CD4-positive, alpha-beta memory T cell (primary cell): ENCODE measurements at places on chromosomes 7 and 10.
A peak's percentile ranks its signal among the peaks of the same experiment; 100 is the strongest.

DNA sequence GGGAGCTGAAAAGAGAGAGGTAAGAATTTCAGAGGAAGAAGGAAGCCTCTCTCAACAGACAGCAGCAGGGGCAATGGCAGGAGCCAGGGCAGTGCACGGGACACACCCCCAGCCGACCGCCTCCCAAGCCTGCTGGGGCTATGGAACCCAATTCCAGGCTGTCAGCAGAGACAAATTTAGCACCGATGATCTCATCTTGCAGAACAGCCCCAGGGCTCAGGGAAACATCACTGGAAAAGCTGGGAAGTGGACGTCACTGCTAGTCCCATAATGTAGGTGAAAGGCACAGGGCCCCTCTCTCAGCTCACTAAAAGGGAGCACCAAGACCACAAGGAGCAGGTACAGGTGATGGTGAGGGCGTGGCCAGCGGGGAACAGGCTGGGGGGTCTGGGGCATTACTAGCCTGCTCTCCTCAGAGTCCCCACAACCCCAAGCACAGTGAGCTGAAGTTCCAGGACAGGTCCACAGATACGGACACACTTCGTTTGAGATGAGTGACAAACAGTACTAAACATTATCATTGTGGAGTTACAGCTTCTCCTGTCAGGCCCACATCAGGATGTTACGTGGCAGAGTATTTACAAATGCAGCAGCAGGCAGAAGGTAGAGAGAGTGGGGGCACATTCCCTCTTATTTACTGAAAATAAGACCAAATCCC lies 103.7 kb downstream of the PLXNA4 start:
- no peak for DNase-seq

GRCh38 chr7:24921362-24921679 lies 58.7 kb downstream of the OSBPL3 start:
- DNase-seq, result no peak

GRCh38 chr7:104857458-104858425 lies 156.3 kb upstream of the KMT2E start:
- DNase-seq, result peak; percentile 3

DNA sequence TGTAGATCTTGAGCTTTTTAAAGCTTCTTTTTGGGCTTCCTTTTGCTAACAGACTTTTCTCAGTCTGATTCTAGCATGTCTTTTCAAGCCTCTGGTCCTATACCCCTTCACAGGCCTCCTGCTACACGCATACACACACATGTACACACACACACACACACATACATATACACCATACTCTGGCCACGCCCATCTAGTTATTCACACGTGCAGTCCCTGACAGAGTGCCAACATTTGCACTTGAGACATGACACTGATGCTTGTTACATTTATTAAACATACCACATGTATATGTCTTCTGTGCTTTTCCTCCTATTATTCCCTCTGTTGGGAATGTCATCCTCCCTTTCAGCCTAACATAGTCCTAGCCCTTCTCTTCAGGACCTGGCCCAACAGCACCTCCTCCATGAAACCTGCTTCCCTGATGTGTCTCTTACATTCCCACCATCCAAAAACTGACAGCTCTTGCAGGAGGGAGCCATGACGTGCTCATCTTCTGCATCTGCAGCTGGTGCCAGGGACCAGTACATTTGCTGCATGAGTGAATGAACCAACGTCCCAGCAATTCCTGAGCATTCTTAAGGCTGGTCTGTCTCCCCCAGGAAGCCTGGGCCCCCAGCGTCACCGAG lies 222.1 kb downstream of the ARHGAP12 start:
- DNase-seq, result no peak

- DNase-seq, result no peak
Measured at GRCh38 chr10:121455377-121455776, 142.9 kb downstream of the FGFR2 start.

DNA sequence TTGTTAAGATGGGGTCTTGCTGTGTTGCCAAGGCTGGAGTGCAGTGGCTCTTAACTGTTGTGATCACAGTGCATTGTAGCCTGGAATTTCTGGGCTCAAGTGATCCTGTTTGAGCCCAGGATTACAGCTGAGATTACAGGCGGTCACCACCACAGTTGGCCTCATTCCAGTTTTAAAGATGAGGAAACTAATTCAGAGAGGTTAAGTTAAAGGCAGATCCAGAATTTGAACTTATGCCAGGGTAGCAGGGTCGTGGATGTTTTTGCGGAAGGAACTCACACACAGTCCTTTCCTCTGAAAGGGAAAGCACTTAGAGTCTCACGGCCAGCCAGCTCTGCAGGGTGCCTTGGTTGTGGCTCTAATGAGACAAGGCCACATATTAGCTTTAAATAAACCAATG lies 84.7 kb downstream of the MMRN2 start:
- DNase-seq, result no peak

GRCh38 chr10:69662173-69662877 lies 32.3 kb downstream of the FAM241B start:
- DNase-seq, result no peak

DNA sequence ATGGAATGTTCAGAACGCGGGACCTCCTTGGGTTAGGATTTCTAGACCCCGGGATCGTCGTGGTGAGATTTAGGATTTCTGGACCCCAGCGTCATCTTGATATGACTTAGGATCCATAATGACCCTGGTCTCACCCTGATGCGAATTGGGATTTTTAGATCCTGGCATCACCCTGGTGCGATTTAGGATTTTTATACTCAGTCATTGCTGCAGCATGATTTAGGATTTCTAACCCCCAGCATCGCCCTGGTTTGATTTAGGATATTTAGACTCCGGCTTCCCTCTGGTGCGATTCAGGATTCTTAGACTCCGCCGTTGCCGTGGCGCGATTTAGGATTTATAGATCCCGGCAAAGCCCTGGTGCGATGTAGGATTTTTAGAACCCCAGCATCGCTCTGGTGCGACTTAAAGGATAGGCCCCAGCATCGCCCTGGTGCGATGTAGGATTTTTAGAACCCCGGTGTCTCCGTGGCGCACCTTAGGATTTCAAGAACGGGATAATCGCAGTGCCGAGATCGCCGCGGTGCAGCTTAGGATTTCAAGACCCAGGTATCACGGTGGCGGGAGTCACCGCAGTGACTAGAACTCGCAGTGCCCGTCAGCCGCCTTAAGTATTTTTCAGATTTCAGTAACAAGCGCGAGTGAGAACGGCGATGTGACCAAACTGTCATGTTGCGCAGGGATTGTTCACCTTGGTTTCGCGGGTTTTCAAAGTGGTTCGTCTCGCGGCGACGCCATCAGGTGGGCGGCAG lies 814 bp downstream of the MEST start:
- no peak for DNase-seq

- DNase-seq, result no peak
Measured at GRCh38 chr7:149355390-149356048, 93.5 kb downstream of the ZNF783 start.

DNA sequence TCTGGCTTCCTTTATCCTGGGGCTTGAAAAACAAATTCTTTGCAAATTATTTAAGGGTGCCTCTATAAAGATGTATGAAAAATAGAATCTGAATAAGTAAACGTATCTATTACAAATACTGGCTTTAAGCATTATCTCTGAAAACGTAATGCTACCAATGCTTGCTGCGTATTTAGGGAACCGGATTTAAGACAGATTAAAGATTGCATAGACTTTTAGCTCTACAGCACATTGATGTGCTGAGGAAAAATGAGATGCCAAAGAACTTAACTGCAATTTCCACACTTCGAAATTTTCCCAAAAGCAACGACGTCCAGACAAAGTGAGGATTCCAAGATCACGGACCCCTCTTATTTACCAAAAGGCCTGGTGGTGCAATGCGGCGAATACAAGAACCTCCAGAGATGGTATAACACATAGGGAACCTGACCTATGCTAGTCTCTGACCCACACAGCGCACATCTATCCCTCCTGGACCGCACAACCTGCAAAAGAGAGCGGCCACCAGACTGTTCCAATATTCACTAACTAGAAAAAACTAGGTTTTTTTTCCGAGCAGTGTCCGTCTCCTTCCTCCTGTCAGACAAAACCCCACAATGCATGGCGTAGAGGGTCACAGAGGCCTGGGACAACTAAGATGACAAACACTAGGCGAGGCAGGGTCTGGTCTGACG lies 34.3 kb upstream of the PHF14 start:
- DNase-seq, result peak; percentile 35

GRCh38 chr10:37860494-37861190 lies 3.2 kb upstream of the ZNF248 start:
- DNase-seq, result no peak

DNA sequence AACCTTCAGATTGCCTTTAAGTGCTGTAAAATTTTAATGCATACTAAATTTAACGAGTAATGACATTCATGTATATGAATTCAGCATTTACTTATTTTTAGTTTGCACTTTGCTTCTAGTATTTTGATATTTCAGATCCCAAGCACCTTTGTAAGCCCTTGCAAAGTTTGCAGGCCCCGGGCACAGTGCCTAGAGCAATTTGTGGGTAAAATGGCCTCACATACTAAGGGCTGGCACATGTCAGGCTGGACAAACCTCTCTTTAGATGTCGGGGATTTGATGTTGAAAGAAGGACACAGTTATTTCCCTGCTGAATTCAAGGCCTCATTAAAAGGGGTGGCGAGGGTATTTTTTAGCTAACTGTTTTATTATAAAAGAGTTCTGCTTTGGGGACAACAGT lies 270.3 kb upstream of the HABP2 start:
- no peak for DNase-seq

DNA sequence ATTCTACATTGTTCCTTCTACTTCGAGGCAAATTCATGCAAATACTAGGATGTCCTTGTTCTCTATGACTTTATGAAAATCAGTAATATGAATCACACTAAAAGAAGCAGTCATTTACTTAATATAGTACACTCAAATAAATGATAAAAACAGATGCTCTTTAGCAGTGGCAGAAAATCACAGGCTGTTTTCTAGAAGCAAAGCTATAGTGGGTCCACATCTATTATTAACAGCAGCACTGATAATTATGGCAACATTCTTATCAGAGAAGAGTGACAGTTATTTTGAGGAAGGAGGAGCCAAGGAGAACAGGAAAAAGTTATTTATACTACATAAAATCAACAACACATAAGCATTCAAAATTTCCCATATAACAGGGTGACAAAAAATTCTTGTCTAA lies 16.5 kb downstream of the KIF5B start:
- no peak for DNase-seq

DNA sequence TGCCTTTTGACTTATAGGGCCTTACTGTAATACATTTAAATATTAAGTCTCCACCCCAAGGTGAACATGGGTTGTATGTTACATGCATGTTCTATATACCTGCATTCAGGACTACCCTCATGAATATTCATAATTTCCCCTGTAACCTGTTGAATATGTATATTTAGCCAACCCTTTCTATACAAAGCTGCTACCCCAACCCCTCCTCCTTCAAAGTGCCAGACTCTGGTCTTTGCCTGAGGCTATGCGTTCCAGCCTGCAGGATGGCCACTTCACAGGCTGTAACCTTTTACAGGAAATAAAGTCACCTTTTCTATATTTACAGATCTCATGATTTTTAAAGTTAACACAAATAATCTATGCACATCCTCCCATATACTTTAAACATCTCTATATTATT lies 10.1 kb upstream of the UNC5B start:
- DNase-seq, result no peak

DNA sequence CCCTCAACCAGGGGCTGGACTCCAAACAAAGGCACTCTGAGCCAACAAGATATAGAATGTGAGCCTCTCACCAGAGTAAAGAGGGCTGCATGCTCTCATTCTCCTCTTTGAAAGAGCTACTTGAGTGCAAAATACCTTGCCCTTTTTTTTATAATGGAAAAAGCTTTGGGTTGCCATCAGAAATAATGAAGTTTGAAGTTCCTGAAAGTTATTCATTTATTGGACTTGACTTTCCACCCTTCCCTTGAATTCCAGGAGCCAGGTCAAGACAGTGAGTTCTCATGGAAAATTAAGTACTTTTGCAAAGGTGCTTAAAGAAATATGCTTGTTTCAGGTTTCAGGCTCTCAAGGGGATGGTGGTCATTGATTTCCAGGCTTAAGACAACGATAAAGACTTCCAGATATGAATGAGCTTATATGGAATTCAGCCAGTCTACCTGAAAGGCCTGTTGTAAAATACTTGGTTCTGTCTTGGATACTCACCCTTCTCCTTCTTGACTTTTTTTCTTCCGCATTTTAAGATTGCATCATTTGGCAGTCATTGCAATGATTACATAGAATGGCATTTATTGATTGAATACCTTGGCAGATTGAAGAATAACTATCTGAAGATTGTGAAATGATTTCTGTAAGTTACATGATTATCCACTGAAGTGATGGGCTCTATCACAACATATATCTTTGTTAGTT lies 696.4 kb downstream of the INHBA start:
- no peak for DNase-seq

GRCh38 chr7:30688718-30689221 lies 6.5 kb upstream of the CRHR2 start:
- DNase-seq, result no peak

GRCh38 chr7:70092314-70093204 lies 494.3 kb downstream of the AUTS2 start:
- no peak for DNase-seq

DNA sequence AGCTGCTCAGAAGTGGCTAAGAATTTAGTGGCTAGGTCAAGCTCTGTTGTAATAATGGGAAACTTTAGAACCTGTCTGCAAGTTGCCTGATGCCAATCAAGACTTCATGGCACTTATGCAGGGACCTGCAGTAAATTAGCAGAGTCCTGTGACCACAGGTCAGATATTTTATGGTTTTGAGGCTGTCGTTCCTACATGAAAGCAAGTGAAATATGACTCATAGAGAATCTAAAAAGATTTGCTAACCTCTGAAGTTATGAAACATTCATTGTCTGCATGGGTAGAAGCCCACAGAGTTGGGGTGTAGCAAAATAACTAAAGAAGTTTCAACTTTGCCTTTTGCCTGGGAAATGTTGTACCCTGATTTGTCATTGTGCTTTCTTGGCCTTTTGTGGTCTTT lies 32.3 kb downstream of the SLC39A12 start:
- no peak for DNase-seq

DNA sequence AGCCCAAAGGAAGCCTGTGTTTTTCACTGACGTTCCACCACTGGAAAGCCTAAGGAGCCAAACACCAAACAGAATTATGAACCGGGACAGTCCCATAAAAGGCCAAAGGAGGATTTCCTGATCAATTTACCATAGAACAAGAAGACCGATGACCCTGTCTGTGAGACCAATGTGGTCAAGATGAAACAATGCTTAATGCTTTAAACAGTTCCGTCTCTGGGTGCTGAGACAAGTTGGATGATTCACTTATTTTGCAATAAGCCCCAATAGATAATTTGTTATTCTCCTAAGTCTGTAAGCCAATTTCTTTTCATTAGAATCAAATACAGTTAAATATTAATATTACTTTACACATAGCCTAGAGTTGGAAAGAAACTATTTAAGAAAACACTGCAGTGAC lies 134.9 kb downstream of the MICU1 start:
- DNase-seq, result no peak
